ENCODE measurements at places on chromosomes 12 and 14.

- DNase-seq, result no peak
These were observed 11.9 kb upstream of the CCND2 start for GRCh38 chr12:4261655-4262054.

DNA sequence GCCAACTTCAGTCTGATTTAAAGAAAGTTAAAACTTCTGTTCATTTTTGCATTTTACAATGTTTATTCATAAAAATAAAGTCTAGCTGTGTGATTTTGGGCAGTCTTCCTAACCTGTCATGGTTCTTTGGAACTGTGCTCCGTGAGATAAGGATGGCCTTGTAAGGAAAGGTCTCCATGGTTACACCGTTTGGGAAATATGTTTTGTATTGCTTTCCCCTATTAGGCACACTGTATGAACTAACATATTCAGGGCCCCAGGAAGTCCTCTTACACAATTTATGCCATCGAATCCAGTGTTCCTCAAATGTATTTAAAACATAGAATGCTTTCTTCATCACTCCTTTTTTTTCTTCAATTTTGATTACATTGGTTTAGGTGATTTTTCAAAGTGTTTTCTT, 54.5 kb downstream of the APAF1 start:
- DNase-seq, result no peak

- DNase-seq, result no peak
These were observed 55.4 kb upstream of the RFX4 start for GRCh38 chr12:106527356-106527755.

DNA sequence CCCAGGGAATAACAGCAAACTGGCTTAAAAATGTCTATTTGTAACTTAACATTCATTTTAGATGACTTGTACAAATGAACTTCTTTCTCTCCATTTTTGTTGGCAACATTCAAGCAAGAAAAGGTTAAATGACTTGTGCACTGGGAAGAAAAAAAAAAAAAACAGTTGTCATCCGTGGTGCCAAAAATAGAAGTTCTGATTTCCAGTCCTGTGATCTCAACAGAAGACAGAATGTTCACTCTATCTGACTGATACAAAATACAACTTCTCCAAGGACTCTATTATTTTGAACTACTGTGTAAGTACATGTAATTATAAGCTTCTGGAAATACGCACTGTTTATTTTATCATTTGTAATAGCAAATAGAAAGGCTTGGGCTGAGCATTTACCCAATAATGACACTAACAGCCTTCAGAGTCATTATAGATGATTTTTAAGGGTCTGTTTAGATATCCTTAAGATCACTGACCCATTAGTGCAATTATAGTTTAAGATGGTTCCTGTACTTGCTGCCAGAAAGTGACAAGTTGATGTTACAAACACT, 59.9 kb downstream of the LIN7A start:
- no peak for DNase-seq

DNA sequence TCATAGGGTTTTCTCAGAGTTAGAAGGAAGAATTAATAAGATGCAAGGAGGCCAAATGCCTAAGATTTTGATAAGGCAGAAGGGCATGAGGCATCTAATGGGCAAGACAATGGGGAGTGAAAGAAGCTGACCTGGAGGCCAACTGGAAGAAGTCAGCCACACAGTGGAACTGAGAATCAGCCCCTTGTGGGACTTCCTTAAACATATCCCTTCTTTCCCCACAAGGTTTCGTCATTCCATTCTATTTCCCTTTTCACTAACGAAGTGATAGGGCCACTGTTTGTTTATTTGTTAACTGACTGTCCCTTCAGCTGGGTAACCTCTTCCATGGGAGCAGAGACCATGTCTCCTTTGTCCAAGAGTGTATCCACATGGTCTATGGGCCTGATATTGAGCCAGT, 86.2 kb downstream of the HELB start:
- DNase-seq, result no peak

GRCh38 chr12:104546575-104546974, 89.8 kb downstream of the CHST11 start:
- no peak for DNase-seq

Data from CD8-positive, alpha-beta T cell (primary cell).